ENCODE measurements at places on chromosomes 16 and 17.

GRCh38 chr17:32315171-32315570 is 26.8 kb downstream of the C17orf75 start:
- no peak for DNase-seq

GRCh38 chr16:5891296-5891695 is 793.7 kb upstream of the EEF2KMT start:
- DNase-seq: no peak

GRCh38 chr16:15847611-15848175 is 9.1 kb downstream of the MYH11 start:
- DNase-seq: no peak

DNA sequence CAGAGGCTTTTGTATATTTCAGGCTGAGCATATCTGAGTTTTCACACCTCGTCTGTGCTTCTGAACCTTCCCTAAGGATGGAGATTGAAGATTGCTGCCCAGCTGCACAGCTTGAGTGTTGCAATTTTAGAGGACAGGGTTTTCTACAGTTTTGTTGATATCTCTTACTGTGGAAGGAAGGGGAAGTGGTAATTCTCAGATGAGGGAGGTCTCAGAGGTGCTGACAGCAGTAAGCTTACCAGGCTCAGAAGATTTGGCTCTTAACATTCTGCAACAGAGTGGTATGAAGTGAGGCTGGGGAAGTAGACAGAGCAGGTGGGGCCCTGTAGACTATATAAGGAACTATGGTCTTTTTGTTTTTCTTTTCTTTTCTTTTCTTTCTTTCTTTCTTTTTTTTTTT is 45.8 kb upstream of the ARHGAP17 start:
- DNase-seq: no peak

GRCh38 chr16:79928142-79928873 is 327.8 kb upstream of the MAF start:
- DNase-seq: no peak

- no peak for DNase-seq
These were observed 215.4 kb downstream of the UTP18 start for GRCh38 chr17:51475730-51476129.
